ENCODE measurements at places on chromosomes 13 and 19.
A peak's percentile ranks its signal among the peaks of the same experiment; 100 is the strongest.

GRCh38 chr13:48448959-48449614 lies 36.2 kb upstream of the LPAR6 start:
- DNase-seq, result no peak

GRCh38 chr19:39936622-39937021 lies 2.2 kb upstream of the FCGBP start:
- no peak for DNase-seq

GRCh38 chr13:33362986-33363727 lies 77.6 kb upstream of the STARD13 start:
- no peak for DNase-seq

GRCh38 chr13:113819731-113820715 lies 43.9 kb downstream of the GAS6 start:
- no peak for DNase-seq

DNA sequence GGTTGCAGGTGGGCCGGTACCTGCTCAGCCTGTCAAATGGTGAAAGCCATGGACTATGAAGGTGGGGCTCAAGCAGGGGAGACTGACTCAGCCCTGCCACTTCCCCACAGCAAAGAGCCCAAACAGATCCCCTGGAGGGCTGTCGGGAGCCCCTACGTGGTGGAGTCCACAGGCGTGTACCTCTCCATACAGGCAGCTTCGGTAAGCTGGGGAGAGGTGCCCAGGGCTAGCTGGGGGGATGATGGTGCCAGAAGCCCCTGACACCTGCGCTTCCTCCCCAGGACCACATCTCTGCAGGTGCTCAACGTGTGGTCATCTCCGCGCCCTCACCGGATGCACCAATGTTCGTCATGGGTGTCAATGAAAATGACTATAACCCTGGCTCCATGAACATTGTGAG lies 3.2 kb upstream of the TMEM147 start:
- no peak for DNase-seq

DNA sequence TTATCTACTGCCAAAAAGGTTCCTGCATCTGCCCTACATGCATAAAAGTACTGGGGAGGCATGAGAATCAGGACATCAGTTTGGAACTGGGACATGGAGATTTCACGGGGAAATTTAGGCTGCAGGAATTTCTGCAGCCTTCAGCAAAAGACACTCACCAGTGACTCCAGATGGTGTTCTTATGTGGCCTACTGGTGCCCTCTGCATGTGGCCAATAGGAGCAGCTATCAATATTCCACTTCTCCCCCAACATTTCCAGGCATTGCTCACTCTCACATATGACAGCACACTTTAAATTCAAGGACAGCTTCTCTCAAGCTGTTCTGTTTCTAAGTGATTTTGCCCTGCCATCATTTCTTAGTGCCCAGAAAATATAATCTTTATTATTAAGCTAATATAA lies 570.5 kb upstream of the ARGLU1 start:
- DNase-seq, result no peak

DNA sequence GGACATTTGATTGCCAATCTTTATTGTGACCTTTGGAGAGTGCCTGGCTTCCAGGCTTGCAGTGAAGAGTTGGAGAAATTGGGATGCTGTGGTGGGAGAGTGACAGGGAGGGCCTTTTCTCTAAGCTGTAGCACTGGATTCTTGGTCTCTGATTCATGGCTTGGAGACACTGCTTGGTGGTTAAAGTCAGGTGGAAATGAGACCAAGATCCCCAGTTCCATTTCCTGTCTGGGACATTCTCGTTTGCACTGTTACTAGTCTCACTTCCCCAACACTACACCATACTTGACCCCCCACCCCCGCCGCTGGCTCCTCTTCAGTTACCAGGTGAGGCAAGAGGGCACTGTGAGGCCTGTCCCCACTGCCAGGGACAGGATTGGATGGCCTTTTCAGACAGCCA lies 2.9 kb downstream of the SUPT5H start:
- no peak for DNase-seq

- DNase-seq, result no peak
Observed at GRCh38 chr19:46442808-46443450, 14.2 kb upstream of the PNMA8C start.

GRCh38 chr19:5588441-5588840 lies 20.7 kb upstream of the TINCR start:
- no peak for DNase-seq

DNA sequence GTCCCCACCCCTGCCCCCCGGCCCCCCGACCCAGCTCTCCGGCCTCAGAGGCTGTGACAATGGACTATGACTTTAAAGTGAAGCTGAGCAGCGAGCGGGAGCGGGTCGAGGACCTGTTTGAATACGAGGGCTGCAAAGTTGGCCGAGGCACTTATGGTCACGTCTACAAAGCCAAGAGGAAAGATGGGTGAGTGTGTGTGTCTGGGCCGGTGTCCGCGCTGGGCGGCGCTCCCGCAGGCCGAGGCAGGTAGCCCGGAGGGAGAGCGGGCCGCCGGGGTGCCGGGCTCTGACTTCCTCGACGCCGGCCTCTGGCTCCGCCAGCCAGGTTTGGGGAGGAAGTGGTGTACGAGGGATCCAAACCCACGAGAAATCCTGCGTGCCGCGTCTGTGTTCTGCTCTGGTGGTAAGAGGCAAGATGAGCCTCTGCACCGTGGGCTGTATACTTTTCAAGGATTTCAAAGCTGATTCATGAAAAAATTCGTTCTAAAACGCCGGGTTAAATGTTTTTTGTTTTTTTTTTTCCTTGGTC lies 718 bp downstream of the CDK8 start:
- DNase-seq, result peak; percentile 23

DNA sequence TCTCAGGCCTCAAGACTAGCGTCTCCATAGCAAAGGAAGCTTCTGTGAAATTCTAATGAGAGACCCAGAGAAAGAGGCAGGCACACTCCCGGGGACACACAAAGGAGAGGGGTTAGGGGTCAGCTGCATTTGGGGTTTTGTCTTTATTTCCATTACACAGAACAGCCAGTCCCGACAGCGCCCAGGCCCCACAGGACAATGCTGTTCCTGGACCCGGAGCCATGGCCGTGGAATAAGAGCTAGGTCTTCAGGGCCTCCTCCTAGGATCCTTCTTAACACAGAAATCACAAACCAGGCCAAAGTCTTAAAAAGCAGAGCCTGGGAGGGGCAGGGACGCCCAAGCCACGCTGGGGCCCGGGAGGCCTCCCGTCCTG lies 22.8 kb downstream of the KCTD15 start:
- no peak for DNase-seq

DNA sequence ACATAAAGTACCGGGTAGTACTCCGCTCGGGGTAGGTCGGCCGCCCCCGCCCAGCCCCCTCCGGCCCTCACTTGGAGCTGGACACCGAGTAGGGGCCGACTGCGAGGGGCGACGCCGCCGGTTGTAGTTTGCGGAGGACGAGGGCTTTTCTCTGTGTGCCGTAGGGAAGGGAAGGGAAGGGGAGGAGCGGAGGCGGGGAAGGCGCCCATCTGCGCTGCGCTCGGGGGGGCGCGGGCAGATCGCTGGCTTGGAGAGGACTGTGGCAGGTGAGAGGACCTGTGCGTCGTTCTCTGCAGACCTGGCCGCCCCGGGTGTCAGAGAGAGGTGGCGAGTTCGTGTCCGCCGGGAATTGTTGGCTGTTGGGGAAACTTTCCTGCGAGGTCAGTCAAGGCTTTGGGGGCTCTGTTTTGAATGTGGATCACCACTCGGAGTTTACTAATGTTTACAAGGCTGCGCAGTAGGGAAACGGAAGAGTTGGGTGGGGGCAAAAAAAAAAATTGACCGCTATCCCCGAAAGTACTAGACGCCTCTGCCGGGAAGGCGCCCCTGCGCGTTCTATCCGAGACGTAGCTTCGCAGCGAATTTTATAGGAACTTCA lies 1.4 kb downstream of the ING1 start:
- DNase-seq, result peak; percentile 29

Data from stimulated activated CD8-positive, alpha-beta memory T cell treated with anti-CD3 and anti-CD28 coated beads, Interleukin-7, amount 100 ng/mL, for 1 hour (primary cell).